ENCODE measurements at places on chromosomes 7 and 10.
A peak's percentile ranks its signal among the peaks of the same experiment; 100 is the strongest.

- no peak for DNase-seq
These were observed 27.9 kb downstream of the CCDC172 start for GRCh38 chr10:116352125-116352524.

GRCh38 chr7:131100357-131101054 lies 227.2 kb upstream of the MKLN1 start:
- no peak for DNase-seq

DNA sequence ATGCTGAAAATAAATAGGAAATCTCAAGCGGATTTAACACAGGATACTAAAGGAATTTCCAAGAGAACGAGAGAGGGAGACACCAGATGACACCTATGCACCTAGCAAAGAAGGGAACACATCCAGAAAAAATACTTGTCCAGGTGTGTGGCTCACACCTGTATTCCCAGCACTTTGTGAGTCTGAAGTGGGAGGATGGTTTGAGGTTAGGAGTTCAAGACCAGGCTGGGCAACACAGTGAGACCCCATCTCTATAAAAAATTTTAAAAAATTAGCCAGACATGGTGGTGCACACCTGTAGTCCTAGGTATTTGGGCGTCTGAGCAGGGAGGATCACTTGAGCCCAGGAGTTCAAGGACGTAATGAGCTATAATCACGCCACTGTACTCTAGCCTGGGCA lies 11.2 kb upstream of the CAPZA2 start:
- DNase-seq: no peak

DNA sequence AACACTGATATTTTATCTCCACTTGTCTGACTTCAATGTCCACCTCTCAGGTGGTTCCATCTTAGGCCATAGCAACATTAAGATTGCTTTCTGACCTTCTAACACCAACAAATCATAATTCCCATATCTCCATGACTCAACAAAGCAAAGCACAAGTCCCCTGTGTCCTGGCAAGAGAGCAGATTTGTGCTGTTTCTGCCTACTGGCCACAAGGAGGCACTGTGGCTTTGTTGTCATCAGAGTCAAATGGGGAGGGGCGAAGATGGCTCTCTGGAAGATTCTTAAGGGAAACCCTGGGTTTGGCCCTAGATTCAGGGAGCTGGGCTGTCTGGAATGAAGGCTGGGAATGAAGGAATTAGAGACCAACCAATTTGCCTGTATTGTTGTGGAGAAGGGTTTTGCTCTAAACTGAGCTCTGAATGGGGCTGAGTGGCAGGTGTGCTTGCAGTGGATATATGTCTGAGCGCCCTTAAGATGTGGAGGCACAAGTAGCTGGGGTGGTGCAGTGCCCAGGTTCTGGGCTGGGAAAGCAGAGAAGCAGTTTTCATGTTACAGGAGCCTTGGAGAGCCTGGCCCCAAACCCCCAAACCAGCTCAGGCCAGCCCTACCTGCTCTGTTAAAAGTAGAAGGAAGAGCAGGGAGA lies 154.8 kb upstream of the PRSS58 start:
- peak; percentile 59 for DNase-seq

DNA sequence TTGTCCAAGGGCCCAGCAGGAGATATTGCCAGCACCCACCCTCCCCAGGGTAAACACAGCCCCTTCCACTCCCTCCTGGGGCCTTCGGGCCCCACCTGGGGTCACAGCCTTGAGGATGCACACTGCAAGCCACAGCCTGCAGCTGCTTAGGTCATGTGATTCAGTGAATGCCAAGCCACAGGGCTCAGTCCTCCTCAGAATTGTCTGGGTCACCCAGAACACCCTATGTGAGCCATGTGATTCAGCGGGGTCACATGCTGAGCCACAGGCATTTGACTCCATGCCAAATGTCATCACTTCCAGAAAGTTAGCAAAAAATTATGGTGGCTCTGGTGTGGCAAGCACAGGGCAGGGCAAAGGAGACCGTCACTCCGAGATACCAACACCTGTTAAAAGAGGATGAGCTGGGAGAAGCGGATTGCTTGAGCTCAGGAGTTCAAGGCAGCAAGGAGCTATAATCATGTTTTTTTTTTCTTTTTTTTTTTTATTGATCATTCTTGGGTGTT lies 17.2 kb upstream of the PSAP start:
- DNase-seq: peak; percentile 85

DNA sequence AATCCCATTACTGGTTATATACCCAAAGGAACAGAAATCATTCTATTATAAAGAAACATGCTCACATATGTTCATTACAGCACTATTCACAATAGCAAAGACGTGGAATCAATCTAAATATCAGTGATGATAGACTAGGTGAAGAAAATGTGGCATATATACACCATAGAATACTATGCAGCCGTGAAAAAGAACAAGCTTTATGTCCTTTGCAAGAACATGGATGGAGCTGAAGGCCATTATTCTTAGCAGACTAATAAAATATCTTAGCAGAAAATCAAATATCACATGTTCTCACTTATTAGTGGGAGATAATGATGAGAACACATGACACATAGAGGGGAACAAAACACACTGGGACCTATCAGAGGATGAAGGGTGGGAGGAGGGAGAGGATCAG lies 38.8 kb downstream of the CAPZA2 start:
- no peak for DNase-seq

- peak; percentile 76 for DNase-seq
These were observed 10.4 kb upstream of the EIF3A start for GRCh38 chr10:119090968-119091367.

- DNase-seq: no peak
These were observed 194.1 kb downstream of the EMX2 start for GRCh38 chr10:117736655-117737054.

GRCh38 chr10:130507461-130507860 lies 371.3 kb downstream of the GLRX3 start:
- no peak for DNase-seq

DNA sequence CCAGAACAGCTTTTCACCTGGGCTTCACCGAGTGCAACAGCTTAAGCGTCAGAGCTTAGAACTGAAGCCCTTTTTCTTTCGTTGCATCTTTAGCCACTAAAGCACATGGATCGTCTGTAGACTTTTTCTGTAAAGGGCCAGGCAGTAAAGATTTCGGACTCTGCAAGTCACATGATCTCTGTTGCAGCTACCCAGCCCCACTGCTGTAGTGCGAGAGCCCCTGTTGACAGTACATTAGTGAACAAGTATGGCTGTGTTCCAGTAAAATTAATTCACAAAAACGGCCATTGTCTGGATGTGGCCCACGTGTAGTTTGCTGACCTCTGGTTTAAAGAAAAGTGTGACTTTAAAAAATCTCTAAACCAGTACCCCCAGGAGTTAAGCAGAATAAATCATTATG lies 39.4 kb downstream of the FBH1 start:
- no peak for DNase-seq

GRCh38 chr7:16634271-16634738 lies 11.2 kb downstream of the ANKMY2 start:
- DNase-seq: no peak

- peak; percentile 37 for DNase-seq
These were observed 62.7 kb downstream of the WAC start for GRCh38 chr10:28595613-28596012.
